ENCODE measurements at places on chromosomes 7 and 10.

- no peak for DNase-seq
These were observed 244.3 kb downstream of the MTERF1 start for GRCh38 chr7:91636129-91636724.

GRCh38 chr7:21373031-21373430, 54.9 kb upstream of the SP4 start:
- DNase-seq = no peak

DNA sequence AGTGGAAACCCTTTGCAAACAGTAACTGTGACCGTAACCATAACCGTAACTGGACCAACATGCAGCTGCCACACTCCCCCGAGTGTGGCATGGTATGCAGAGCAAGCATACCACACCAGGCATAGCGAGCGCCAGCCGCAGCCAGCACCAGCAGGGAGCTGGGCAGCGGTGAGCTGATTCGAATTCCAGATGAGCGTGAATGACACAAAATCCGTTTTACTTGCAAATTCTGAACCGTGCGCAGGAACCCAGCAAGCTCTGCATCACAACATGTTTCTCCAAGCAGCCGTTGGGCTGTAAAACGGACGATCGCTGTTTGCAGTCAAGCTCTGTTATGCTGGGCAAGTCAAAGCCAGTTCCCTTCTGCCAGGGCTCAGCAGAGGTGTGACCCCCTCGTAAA, 111.1 kb downstream of the OAT start:
- no peak for DNase-seq

DNA sequence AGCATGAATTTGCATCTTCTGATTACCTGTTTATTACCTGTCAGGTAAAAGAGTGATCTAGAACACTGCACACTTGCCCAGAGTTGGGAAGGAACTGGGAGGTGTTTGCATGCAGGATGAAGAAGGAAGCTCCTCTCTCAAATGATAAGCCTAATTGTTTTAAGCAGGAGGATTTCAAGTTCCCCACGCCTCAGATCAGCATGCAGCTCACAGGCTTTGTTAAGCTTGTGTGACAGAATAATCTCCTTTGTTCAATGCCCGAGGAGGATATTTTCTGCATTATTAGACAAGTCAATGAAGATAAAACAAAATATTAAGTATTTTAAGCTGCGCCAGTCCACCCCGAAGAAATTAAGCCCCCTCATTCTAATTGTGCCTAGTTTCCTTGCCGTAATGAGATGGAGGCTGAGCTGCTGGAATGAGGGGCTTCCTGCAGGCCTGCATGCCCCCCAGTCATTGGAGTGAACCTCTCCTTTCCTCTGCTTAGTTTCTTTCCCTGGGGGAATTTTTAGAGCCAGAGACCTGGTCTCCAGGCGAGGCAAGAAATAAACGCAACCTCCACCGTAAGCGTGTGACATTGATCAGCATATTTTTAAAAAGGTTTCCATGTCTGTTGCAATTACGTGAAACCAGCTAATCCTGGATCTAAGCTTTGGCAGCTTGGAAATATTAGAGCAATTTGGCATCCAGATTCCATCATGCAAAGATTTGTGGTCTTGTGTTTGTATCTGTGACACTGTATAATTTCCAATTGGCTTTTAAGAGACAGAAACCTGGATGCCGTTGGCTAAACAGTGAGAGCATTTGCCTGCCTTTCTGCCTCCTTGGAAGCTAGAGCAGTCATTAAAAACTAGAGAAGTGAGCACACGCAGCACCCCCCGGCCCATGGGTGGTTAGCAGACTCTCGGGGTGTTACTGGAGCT, 376.0 kb downstream of the GALNT17 start:
- no peak for DNase-seq

DNA sequence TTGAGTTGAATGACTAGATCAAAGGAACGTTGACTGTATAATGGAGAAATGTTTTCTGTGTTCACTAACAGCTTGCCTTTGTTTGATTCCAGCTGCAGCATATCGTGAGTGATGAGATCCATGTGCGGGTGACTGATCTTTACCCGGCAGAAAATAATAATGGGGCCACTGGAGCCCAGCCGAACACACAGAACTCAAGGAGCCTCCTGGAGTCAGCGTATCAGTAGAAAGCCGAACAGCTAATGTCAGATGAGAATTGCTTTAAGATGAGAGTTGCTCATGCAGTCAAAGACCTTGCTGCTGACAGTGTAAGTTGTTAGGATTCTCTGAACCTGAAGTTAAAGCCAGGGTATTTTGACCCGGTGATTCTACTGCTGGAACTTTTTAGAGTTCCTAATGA, 34.3 kb upstream of the MTPAP start:
- no peak for DNase-seq

- DNase-seq = no peak
These were observed 22.6 kb downstream of the PALS2 start for GRCh38 chr7:24595671-24596418.

DNA sequence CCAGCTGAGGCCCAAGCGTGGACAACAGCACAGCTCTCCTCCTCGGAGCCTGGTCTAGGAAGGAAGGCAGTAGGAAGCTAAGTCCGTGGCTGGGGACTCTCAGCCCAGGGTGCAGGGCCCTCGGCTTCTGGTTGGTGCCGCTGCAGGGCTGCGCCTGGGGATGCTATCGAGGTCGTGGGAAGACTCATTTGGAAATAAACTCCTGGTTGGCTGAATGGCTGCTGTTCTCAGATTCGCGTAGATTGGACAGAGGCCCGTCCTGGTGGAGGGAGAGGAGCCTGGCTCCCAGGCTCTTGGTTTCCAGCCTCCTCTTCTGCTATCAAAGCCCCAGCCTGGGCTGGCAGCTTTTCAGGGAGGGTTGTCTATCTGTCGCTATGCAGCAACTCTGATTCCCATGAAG, 152.6 kb upstream of the FZD8 start:
- DNase-seq = no peak

DNA sequence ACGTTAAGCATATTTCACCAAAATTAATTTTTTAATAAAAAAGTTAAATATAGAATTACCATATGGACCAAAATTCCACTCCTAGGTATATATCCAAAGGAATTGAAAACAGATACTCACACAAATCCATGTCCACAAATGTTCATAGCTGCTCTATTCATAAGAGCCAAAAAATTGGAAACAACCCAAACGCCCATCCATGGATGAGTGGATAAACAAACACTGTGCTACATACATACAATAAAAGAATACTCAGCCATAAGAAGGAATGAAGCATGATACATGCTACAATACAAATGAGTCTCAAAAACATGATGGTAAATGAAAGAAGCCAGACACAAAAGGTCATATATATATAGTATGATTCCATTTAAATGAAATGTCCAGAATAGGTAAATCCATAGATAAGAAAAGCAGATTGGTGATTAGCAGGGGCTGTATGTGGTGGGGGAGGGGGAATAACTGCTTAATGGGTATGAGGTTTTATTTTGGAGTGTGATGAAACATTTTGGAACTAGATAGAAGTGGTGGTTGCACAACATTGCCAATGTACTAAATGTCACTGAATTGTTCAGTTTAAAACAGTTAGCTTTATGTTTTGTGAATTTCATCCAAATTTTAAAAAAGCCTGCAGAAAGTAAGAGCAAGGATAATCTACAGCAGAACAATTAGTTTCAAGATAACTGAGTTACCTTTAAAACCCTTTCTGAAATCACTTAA, 101.2 kb upstream of the EFCAB10 start:
- DNase-seq = no peak

GRCh38 chr10:113578773-113579172, 25.9 kb downstream of the HABP2 start:
- no peak for DNase-seq

DNA sequence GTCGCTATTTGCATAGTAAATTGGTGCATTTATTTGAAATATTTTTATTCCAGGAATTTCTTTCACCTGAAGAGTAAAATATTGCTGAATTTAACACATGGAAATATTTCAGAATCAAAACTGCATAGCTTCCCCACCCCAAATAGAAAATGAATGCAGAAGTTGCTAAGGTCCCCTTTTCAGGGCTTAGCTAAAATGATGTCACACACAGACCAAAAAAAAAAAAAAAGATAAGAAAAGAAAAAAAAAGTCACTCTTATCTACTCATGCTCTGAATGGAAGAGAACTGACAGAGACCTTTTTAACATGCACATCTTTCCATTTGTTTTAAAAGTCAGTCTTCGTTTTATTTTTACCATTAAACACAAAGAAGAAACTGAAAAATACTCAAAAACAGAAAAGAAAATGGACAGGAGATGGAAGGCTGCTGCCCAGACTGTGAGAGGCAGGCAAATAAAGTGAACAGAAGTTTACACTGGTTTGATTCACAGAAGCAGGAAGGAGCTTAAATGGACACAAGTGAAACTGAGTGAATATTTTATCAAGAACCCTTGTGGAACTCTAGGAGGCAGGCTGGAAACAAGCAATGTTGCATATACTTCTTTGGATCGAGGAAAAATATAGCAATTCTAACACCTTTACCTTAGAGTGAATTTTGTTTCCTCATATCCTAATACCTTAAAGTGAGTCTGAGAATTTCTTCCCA, 32.0 kb downstream of the PSMC2 start:
- DNase-seq = no peak

GRCh38 chr10:4319870-4320367, 506.1 kb upstream of the AKR1E2 start:
- no peak for DNase-seq

GRCh38 chr10:71521504-71522441, 125.1 kb downstream of the CDH23 start:
- no peak for DNase-seq

GRCh38 chr10:44927352-44927751, 16.2 kb downstream of the TMEM72 start:
- DNase-seq = no peak

GRCh38 chr10:132602614-132603013, 65.0 kb downstream of the INPP5A start:
- no peak for DNase-seq

- no peak for DNase-seq
These were observed 355.8 kb downstream of the CCSER2 start for GRCh38 chr10:84683980-84684740.

DNA sequence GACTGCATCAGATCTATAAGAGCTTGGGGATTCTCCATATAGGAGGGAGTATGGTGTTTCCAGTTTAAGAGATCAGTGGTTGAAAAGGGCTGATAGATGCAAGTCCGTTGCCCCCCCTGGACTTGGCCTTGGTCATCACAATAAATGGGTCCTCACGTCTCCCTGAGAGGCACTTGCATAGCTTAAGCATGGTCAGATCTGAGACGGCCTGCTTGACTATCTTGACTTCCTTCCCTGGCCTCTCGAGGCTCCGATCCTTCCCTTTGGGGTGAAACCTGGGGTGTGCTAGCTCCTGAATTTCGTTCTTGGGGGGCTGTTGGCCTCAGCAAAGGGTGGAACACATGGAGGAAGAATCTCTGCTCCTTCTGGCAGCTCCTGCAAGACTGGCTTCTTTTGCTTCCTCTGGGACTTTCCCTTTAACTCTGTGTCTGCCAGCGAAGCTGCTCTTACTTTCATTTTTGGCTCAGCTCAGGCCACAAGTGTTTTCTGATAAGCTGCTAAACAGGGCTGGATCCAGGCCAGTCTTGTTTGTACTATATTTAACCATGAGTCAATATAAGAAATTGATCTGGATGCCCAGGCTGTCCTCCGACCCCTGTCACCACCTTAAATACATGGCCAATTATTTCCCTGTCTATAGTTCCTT, 11.2 kb upstream of the ZNF485 start:
- no peak for DNase-seq

DNA sequence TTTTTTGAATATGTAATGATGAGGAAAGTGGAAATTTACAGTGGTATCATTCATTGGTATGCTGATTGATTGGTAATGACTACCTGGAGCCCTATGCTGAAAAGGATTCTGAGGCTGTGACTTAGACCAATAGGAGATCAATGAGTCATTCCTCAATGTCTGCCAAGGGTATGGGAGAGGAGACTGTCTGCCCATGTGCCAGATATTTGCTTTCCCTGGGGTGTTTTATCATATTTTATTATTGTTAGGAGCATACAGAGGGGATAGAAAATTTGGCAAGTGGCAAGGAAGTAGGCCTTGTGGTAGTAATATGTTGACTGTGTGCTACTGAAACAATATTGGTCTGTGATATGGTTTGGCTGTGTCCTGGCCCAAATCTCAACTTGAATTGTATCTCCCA, 54.8 kb downstream of the ASAH2B start:
- no peak for DNase-seq

DNA sequence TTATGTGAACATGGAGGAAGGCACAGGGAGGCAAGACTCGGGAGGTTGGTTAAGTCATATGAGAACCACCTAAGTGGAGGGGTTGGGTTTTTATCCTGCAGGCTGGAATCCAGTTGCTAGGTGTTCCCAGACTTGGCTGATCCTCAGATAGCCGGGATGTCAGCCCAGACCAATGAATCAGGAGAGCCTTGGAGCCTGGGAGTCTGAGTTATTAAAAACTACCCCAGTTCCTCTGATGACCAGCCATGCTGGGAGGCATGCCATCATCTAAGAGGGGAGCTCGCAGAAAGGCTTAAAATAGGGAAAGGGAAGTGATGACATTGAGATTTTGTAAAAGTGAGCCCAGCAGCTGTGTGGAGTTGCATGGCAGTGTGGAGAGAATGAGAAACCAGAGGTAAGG, 238.1 kb downstream of the ZNF248 start:
- DNase-seq = no peak

DNA sequence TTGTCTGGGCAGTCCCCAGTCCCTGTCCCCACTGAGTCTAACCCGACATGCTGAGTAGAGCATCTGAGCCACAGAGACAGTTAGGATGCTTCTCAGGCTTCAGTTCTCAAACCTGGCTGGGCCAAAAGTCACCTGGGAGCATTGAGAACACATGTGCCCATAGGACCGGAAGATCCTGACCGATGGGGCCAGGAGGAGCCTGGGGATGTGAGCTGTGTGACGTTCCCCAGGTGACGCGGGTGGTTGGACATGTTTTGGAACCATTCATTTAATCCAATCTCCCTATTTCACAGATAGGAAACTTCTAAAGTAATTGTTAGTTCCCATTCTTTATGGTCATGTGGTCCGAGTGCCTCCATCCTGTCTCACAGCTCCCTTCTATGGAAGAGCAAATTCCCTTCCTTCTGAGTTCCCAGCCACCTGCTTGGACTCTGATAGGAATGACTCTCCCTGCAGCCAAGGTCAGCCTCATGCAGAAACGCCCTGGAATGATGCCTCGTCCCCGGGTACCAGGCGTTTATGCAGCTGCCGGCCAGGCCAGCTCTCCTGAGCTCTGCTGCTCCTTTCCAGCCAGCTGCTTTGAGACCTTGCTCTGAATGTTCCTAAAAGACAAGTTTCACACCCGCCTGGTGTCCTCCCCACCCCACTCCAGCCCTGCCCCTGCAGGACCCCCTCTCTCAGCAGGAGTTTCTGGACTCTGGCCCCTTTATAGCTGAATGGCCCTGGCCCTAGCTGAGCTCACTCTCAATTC, 166.5 kb upstream of the RHEB start:
- DNase-seq = no peak
